Fibroblast of pulmonary artery (primary cell): ENCODE measurements at places on chromosomes 12 and 14.

GRCh38 chr12:78359520-78359919 lies 505.1 kb upstream of the SYT1 start:
- peak; percentile 7 for DNase-seq

DNA sequence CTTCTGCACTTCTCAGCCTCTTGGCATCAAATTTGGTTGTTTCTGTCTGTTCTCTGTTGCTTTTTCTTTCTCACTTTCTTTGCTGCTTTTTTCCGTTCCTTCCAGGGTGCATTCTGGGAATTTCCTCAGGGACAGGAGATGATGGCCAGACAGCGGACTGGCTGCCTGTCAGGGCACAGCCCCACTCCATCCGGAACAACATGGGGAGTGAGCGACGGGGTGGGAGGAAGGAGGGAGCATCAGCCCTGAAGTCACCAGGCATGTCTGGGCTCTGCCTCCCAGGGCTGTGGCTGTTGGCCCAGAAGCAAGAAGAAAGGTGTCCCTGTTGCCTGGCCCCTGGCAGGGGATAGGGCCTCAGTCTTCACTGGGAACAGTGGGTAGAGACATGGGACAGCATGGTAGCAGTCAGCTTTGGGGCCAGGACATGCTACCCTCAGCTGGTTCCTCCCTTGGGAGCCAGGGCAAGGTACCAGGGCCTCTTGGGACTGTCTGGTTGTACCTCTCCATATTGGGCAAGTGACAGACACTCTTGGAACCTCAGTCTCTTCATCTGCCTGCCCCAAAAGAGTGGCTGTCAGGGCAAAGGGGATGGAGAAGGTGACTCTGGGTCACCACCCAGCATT lies 8.6 kb downstream of the PGF start:
- DNase-seq = no peak

- DNase-seq = peak; percentile 3
Observed at GRCh38 chr12:8996682-8997405, 7.5 kb downstream of the KLRG1 start.

GRCh38 chr12:70890895-70891832 lies 29.4 kb downstream of the PTPRR start:
- DNase-seq = no peak

- DNase-seq = no peak
Observed at GRCh38 chr14:91368776-91369416, 48.7 kb downstream of the CCDC88C start.
